ENCODE measurements at places on chromosomes 7 and 10.
A peak's percentile ranks its signal among the peaks of the same experiment; 100 is the strongest.

- no peak for DNase-seq
Measured at GRCh38 chr7:41501466-41501865, 201.4 kb downstream of the INHBA start.

GRCh38 chr10:24900888-24901685 is 51.3 kb downstream of the PRTFDC1 start:
- DNase-seq = no peak

GRCh38 chr7:34389332-34390078 is 268.5 kb upstream of the NPSR1 start:
- no peak for DNase-seq

DNA sequence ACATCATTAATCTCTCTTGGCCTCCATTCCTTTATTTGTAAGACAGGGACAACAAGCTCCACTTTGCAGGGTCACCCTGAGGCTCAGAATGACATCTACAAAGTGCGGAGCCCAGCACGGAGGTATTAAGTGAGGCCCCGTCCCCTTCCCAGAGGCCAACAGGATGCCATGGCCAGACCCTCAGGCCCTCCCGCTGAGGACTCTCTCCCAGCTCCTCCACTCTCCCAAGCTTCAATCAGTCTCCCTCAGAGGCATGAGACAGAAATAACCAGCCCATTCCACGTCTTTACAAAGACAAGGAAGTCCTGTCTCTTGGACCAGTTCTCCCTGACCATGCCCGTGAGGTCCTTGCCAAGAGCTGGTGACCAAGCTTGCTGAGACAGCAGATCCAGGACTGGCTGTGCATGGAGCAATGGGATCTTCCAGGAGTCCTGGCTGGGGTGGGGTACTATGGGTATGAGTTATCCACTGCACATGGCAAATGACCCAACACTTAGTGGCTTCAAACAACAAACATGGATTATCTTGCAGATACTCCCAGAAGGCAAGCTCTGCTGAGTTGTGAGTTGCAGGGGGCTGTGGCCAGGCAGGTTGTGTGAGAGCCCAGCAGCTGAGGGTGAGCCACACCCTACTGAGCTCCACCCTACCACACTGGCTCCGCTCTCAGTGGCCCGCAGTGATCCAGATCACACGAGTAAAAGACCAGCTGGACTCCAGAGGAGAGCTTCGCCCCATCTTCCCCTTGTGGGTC is 4.3 kb upstream of the PPIF start:
- DNase-seq = no peak

DNA sequence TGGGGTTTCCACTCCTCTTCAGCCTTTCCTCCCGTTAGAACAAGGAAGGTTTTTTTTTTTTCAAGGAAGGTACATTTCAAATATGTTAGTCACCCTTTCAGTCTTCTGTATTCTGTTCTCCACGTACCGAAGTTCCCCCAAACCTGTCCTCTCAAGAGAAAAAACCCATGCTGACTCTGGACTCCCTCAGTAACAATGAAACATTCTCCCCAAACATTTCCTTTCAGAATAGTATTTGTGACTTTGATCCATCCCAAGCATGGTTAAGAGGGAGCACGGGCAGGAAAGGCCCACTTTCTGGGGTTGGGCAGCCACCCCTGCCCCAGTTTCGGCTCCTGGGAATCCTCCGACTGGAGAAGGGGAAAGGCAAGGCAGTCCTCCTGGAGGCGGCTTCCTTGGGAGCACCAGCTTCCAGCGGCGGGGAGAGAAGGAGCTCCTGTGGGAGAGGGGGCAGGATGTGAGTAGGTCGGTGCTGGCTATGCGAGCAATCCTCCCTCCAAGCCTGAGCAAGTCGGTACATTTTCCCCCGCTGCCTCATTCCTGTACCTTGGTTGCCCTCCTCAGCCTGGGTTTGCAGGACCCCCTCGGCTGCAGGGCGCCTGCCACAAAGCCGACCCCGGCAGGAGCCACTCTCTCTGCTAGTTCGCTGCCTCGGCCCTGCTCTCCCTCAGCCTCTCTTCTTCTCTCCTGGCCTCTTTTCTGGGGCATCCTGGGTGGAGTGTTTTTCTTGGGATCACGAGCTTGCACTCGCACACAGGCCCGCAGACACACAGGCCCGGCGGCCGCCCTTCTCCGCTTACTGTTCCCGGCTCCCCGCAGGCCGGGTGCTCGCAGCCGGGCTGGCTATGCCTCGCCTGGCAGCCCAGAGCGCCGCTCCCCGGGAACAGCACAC is 2.1 kb upstream of the HOXA1 start:
- no peak for DNase-seq

DNA sequence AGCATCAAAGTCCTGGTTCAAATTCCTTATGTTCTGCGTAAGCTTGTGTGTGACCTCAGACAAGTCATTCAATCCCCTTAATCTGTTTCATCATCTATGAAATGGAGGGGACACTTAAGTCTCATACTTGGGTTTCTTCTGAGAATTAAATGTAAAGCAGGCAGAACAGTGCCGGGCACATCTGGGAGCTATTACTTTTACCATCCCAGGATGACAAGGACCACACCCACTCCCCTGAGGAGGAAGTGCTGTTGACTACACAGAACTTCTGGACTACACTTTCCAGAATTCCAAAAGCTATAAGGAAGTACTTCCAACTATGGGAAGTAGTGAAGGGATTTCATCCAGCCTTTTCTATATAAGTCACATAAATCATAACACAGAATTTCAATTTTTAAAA is 294.9 kb downstream of the IPMK start:
- no peak for DNase-seq

DNA sequence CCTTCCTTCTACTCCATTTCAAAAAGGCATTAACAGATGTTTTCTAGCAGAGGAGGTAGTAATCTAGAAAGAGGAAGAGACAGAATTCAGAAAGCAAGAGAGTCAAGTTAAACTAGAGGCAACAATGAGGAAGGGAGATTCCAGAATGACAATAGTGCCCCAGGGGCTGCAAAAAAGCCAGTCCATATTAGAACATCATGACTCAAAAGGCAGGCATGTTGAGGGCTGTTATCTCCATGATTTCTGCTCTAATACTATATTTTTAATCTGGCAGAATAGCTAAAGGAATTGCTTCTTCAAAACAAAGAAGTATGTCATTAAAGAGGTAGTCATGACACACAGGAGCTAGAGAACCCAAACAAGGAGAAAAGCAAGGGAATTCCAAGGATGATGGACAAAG is 599.6 kb downstream of the INHBA start:
- no peak for DNase-seq

GRCh38 chr7:5492636-5493020 is 69.0 kb upstream of the TNRC18 start:
- DNase-seq = no peak

DNA sequence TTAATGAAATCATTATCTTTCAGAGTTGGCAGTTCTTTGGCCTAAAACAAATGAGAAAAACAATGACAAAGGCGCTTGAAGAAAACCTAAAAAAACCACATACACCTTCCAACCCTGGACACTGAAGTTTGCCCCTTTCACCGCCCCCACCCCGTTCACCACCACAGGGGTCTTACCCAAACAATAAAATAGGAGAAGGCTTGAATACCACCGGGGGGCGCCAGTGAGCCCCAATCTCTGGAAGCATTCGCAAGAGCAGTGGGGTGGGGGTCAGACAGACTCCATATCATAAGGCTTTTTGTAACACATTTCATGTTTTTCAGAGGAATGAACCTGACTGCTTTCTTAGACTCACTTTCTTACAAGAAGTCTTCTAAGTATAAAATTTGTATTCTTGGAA is 163.6 kb downstream of the PIP4K2A start:
- DNase-seq = peak; percentile 75

DNA sequence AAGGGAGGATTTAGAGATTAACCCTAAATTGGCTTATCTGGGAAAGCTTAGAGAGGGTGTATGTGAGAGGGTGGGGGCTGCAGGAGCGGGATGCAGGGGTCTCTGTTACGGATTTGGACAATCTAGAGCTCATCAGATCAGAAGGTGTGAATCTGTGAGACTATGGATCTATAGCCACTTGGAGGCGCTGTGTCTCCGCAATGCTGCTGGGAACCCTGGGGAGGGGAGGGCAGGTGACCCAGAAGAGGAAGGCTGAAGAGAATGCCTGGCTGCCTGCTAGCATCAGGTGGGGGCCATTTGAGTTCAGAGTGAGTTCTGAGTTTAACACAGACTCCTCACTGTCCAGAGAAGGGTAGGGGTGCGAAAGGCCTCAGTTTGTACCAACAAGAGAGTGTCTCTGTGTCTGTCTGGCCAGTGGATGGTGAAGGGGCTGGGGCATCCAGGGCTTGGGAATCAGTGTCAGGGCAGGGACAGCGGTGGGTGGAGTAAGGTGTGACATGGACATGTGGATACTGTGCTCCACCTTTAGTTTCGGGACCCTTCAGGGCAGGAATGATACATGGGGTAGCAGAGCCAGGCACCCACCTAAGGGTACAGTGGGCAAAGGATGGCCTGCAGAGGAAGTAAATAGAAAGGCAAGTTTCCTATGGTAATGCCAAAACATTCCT is 187.3 kb upstream of the PRSS58 start:
- DNase-seq = peak; percentile 44

DNA sequence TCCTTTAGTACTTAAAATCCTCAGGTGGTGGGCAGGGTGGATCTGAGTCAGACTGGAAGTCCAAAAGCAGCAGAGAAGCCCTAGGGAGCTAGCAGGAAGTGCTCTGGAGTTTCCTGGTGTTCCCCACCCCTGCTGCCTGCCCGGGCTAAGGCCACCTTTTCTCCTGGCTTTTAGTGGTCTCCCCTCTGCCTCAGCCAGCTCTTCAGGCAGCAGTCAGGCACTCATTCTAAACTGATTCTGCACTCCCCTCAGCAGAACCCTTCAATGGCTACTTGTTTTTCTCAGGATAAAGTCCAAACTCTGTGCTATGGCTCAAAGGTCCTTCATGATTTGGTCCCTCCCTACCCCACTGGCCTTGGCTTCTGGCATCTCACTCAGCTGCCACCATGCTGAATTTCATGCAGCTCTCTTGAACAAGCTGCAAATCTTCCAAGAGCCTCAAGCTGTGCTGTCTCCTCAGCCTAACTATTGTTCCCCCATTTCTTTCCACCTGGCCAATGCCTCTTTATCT is 28.9 kb upstream of the DNMBP start:
- DNase-seq = no peak

- DNase-seq = no peak
Measured at GRCh38 chr10:61786728-61787127, 114.8 kb upstream of the ARID5B start.

GRCh38 chr10:8051109-8051821 is 3.2 kb upstream of the GATA3 start:
- DNase-seq = no peak

- no peak for DNase-seq
Measured at GRCh38 chr7:91811236-91811635, 69.3 kb downstream of the MTERF1 start.

GRCh38 chr10:112790030-112790429 is 160.0 kb upstream of the TCF7L2 start:
- no peak for DNase-seq

DNA sequence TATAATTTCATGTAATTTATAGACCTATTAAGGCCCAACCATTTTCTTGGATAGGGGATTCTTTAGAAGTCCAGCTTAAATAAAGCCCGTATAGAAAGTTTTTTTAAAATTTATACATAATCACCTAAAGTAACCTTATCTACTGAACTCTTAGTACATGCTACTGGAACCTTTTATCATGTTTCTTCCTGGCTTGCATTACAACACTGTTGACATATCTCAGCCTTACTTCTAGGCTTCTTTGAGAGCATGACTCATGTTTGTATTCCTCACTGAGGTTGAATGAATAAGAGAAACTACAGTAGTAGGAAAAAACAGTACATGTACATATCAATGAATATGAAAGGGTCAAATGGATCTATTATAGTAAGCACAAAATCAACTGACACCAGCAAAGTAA is 8.2 kb upstream of the MAGI2 start:
- DNase-seq = no peak

- DNase-seq = no peak
Measured at GRCh38 chr10:11080564-11080984, 62.9 kb downstream of the CELF2 start.

DNA sequence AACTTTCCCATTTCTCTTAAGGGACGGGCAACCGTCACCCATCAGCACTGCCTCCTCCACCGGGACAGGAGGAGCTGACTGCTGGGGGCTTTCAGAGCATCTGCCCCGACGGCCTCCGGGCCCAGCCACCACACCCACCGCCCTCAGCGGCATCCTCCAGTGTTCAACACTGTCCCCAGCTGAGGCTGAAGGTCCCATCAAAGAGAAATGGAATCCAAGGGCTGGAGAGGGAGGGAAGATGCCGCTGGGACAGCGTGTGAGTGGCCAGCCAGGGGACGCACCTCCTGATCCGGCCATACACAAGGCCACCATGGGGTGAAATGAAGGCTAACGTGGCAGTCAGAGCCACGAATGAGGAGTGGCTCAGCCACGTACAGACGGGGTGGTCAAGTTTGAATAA is 153.6 kb upstream of the PPP2R2D start:
- DNase-seq = no peak

- DNase-seq = no peak
Measured at GRCh38 chr10:116041948-116042347, 231.1 kb downstream of the GFRA1 start.

GRCh38 chr7:27590416-27590815 is 72.3 kb downstream of the HIBADH start:
- DNase-seq = no peak

DNA sequence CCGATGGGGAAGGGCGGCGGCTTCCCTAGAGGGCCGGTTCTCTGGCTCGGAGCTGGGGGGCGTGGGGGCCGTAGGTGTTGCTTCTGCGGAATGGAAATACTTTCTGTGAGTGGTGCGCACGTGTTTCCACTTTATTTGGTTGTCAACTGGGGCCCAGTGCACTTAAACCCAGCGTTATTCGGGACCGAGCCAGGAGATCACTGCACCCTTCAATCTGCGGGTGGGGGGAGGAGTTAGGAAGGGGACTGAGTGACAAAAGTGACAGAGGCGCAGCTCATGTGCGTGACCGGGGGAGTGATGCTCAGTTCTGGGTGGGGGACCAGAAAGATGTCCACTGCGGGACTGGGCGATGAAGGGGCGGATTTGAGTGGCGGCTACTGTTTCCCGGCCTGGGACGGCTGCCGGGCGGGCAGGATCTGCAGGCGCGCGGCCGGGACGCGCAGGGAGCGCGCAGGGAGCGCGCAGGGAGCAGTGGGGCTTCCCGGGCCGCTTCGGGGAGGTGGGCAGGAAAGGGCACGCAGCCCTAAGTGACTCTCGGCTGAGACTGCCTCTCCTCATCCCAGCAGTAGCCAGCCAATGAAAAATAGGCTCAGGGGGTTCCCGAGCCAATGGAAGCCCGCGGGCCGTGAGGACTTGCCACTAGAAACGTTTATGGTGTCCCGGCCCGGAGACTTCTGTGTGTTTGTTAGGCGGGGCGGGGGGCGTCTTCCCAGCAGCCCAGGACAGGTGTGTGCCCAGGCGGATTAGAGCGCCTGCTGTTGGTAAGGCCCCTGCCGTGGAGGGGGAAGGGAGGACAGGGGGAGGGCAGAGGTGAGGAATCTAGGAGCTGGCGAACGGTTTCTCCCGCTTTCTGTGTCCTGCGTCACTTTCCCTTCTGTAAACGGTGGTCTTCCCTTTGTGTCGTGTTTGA is 54.3 kb upstream of the KDM7A start:
- DNase-seq = peak; percentile 65
